MCF 10A (cell line): ENCODE measurements at places on chromosomes 3 and 15. TPM values are rescaled to one million over a fixed set of nuclear protein-coding genes. Genes with fewer than 3 reads are reported as not detected.

DNA sequence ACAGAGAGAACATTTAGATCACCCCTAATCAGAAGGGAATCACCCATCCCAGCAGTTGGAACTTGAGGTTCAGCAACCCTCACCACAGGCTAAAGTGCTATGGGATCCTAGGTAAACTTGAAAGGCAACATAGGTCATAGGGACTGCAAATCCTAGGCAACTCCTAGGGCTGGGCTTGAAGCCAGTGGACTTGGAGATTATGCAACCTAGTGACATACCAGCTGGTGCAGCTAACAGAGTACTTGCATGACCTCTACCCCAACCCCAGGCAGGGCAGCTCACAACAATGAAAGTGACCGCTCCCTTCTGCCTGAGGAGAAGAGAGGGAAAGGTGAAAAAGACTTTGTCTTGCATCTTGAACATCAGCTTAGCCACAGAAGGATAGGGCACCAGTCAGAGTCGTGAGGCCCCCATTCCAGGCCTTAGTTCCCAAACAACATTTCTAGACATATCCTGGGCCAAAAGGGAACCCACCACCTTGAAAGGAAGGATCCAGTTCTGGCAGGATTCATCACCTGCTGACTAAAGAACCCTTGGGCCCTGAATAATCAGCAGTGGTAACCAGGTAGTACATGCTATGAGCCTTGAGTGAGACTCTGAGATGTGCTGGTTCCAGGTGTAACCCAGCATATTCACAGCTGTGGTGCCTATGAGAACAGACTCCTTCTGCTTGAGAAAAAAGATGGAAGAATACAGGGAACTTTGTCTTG lies 37.6 kb upstream of the FBN1 start:
- DNase-seq = peak; percentile 93

DNA sequence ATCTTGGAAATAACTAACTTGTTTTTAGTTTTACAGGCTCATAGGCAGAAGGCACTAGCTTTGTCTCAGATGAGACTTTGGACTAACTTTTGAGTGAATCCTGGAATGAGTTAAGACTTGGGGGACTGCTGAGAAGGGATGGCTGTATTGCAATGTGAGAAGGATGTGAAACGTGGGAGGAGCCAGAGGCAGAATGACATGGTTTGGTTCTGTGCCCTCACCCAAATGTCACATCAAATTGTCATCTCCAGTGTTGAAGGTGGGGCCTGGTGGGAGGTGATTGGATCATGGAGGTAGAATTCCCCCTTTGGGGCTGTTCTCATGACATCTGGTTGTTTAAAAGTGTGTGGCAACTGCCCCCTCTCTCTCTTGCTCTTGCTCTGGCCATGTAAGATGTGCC lies 28.8 kb upstream of the CCDC50 start:
- no peak for DNase-seq

- no peak for DNase-seq
These were observed 32.7 kb downstream of the ARL14 start for GRCh38 chr3:160709477-160710182.

The GTPBP8 gene
- total RNA-seq = 9.3 and 10.7 TPM in 2 replicates

The HOMER2 gene
- total RNA-seq = 8.8 and 17.0 TPM in 2 replicates

The FBXO40 gene
- total RNA-seq = not detected in 2 replicates

DNA sequence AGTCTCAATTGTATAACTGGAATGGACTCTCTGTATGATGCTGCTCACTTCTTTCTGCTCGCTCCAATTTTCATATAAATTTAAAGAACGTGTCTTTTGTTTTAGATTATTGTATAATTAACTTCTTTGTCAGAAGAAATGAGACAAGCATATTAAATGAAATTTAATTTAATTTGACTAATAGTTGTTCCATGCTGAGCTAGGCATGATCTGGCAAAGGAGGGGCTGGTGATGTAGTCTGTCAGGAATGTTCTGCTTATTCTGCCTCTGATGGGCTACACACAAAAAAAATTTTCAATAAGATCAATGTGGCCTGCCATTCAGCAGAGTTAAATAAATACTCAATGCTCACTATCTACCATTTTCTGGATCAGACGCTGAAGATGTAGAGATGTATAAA lies 208.4 kb upstream of the CD96 start:
- peak; percentile 6 for DNase-seq

The FAM107A gene
- total RNA-seq = not detected in 2 replicates

- no peak for DNase-seq
These were observed 103.0 kb upstream of the HES1 start for GRCh38 chr3:194032828-194033435.

The MYLK gene
- total RNA-seq = 1.3 and 2.3 TPM in 2 replicates

DNA sequence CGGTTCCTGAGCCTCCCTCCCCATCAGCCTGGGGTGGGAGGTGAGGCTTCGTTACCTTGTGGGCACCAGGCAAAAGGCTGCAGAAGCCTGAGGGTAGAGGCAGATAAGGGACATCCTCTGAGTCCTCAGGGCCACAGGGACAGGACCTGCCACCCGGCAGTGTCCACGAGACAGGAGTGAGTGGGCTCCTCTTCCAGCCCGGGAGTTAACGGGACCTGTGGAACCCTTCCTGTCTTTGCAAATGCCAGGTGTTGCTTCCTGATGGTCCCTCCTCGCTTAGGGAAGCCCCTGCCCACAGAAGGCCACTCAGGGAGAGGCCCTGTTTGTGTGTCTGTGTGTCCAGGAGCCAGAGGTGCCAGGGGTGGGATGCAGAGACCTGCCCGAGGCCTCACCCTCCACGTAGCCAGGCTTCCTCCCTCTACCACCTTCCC lies 111.1 kb upstream of the ALDH1A3 start:
- DNase-seq = no peak

GRCh38 chr15:42148808-42149492 lies 7.5 kb downstream of the PLA2G4F start:
- no peak for DNase-seq

- DNase-seq = no peak
These were observed 66.0 kb upstream of the BLM start for GRCh38 chr15:90650956-90651689.
